Natural killer cell treated with Interleukin-12 subunit alpha and Interleukin-12 subunit beta and Interleukin-15 and Interleukin-18, amount 100 ng/mL, for 72 hours (primary cell): ENCODE measurements at places on chromosomes 3 and 15. TPM values are rescaled to one million over a fixed set of nuclear protein-coding genes. Genes with fewer than 3 reads are reported as not detected.

The KLHL6 gene
- 16.9 TPM for total RNA-seq

The SATB1 gene
- total RNA-seq: 512 TPM

The NT5DC2 gene
- total RNA-seq: 59.7 TPM

The EPHB3 gene
- total RNA-seq: not detected

The OXTR gene
- total RNA-seq: 1.8 TPM

The AADAC gene
- total RNA-seq: not detected

DNA sequence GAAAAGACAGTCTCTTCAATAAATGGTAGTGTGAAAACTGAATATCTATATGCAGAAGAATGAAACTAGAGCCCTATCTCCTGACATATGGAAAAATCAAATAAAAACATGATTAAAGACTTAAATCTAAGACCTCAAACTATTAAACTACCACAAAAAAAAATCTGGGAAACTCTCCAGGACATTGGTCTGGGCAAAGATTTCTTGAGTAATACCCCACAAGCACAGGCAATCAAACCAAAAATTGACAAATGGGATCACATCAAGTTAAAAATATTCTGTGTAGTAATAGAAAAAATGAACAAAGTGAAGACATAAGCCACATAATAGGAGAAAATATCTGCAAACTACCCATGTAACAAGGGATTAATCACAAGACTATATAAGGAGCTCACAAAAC, 286.4 kb downstream of the TBC1D5 start:
- DNase-seq: no peak

DNA sequence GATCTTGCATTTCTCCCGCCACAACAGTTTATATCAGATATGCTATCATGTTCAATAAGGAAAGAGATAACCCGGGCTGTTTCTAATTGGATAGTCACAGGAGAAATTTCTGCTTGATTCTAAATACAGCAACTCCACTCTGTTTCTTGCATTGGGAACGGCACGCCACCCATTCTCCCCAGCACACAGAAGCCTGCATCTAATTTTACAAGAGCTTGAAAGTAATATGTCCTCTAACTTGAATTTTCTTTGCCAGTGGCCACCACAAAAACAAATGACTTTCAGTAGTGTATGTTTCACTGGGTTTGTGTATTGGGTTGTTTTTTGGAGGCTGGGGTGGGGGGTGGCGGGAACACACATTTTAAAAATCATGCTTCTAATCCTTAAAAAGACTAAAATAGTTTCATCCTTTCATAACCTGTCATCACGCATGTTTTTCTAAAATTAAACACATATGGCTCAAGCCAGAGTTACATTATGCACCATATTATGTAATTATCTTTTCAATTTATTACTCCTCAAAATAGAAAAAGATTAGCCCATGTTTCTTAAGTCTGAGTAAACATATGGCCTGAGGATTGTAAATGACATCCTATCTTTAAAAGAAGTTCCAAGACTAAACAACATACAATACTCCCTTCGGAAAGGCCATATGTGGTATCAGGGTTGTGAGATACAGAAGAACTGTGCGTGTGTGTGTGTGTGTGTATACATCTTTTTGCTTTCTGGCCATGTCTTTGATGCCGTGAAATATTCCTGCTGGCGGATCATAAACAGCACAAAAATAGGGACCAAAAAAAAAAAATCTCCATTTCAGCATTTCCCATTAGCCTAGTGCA, 176.3 kb downstream of the FOXP1 start:
- no peak for DNase-seq

DNA sequence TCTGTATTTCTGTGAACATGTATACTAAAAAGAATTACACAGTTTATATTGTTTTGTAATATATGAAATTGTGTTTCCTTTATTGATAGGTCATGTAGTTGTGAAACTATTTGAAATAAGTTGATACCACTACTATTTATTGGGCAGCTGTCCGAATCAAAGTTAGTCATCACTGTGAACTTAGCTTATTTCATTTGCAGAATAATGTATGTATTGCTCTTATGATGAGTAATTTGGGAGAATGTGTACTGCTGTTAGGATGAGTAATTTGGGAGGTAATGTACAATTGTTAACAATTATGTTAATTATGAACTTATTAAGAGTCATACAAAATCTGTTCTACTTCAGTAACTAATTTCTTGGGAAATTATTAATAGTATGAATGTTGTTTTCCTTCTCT, 22.2 kb downstream of the FXR1 start:
- DNase-seq: no peak

DNA sequence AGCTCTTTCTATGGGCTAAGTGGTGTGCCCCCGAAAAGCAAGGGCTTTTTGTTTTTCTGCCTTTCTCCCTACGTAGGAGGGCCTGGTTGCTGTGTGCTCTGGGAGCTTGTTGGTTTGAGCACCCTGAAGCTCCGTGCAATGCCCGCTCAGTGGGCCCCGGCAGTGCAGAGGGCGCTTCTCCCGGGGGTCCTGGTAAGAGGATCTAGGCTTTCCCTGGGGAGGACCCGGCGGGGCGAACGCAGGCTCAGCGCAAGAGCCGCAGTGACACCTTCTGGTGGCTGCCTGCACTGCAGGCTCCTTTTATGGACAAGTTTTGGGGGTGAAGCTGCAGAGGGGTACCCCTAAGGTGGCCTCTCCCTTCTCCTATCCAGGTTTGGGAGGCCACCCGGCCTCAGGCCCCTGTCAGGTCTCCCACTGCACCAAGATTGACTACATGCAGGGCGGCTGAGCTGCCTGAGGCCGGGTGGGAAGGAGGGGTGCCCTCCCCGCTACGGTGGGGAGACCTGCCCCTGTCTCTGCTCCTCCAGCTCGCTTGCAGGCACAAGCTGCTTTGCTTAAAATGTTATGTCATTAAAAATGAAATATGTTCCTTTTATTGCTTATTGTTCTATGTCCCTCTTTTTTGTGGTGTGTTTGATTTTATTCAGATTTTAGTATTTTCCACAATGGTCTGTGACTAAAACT, 387.9 kb downstream of the GABRG3 start:
- DNase-seq: no peak

DNA sequence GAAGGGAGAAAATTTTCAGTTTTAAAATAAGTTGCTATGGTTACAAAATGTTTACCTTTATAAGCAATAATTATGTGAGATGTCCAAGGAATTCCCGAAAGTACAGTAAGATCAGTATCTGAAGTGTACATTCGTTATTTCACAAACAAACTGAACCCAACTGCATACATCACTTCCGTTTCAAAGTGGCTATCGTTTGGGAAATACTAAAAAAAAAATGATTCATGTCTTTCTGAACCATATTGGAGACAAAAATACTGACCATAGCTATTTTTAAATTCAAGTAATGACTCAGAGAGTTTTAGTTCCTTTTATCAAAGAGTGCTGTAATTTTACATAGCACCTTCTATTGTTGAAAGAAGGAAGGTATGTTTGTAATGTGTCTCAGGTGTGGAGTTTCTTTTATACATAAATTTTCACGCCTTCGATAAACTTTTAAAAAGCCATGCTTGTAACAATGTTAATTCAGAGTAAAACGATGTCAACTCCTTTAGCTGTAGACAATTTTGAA, 8.0 kb upstream of the ANKRD28 start:
- DNase-seq: no peak

DNA sequence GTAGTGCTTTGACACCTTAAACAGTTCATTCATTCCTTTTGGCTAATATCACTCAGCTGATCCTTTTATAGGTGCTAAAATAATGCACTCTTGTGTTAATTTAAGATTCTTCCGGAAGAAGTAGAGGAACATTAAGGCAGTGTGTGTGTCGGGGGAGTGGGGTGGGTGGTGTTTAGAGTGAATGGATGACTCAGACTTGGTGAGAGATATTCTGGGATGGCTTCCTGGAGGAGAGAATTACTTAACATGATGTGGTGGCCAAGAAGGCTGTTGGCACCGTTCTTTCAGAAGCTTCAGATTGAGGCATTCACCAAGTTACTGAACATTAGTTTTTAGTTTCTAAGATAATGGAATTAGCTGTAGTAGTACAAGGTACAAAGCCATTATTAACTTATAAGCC, 125.6 kb upstream of the ROPN1 start:
- no peak for DNase-seq

GRCh38 chr3:30141927-30142326, 464.5 kb upstream of the TGFBR2 start:
- no peak for DNase-seq

GRCh38 chr3:72907131-72907711, 19.4 kb downstream of the GXYLT2 start:
- no peak for DNase-seq

- no peak for DNase-seq
Measured at GRCh38 chr3:111850537-111850936, 8.5 kb upstream of the PHLDB2 start.

- no peak for DNase-seq
Measured at GRCh38 chr15:74044267-74045110, 37.9 kb downstream of the GOLGA6A start.

DNA sequence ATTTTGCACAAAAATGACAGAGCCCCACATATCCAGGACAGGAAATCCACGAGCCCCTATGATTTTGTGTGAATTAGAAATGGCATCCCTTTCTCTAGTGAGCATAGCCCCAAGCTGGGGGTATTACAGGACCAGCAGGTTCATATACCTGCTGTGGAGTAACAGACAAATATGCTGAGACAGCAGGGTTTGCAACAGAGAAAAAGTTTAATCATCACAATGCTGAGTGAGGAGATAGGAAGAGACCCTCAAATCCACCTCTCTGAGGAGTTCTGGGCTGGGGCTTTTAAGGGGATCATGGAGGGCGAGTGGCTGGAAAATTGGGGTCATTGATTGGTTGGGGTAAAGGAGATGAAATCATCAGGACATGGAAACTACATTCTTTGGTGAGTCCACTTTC, 8.4 kb upstream of the MYZAP start:
- DNase-seq: no peak

- DNase-seq: no peak
Measured at GRCh38 chr15:48748535-48748934, 62.3 kb downstream of the CEP152 start.

- DNase-seq: no peak
Measured at GRCh38 chr3:155656466-155656865, 88.4 kb downstream of the PLCH1 start.

DNA sequence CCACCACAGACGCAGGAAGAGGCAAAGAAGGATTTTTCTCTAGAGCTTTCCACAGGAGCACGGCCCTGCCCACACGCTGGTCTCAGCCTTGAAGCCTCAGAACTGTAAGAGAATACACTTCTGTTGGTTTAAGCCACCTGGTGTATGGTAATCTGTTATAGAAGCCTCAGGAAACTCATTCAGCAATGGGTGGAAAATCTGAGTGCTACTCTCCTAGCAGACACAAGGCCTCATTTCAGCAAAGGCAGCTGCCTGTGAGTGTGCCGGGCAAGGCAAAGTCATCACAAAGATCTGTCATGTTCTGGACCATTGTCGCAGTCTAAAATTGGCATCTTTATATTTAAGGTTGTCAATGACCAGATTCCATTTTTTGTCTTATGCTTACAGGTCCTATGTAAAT, 31.0 kb downstream of the ATP10A start:
- DNase-seq: no peak

DNA sequence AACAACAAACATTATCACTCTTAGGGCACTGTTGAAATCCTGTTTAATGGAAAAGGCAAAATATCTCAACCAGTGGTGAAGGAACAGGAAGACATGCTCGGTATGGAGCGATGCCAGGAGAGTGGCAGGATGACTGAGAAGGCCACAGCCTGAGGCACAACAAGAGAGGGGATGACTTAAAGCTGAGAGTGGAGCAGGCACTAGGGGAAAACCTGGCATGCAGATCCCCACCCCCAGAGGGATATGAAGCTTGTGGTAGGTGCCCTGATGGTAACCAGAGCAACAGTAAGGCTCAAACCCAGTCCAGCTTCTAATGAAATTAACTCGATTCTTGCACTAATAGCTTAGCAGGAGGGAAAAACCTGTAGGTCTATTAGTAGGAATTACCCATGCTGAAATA, 40.4 kb downstream of the LYSMD4 start:
- no peak for DNase-seq

DNA sequence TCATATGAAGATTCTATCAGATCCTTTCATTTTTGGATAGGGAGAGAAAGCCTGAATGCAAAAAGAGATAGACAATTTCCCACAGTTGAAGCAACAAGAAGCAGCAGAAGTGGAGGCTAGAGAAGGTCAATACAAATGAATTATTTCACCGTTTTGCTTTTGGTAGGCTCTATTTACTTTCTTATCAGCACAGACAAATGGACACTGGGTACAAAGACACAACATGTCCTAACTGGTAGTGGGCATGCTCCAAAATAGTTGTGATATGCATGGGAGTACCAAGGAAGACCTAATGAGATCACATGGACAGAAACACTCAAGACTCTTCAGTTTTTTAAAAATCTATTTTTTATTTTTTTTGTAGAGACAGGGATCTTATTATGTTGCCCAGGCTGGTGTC, 99.4 kb downstream of the XRN1 start:
- DNase-seq: no peak

- no peak for DNase-seq
Measured at GRCh38 chr15:39125226-39125625, 455.7 kb upstream of the THBS1 start.

- DNase-seq: no peak
Measured at GRCh38 chr3:39376959-39377634, 6.1 kb upstream of the SLC25A38 start.

DNA sequence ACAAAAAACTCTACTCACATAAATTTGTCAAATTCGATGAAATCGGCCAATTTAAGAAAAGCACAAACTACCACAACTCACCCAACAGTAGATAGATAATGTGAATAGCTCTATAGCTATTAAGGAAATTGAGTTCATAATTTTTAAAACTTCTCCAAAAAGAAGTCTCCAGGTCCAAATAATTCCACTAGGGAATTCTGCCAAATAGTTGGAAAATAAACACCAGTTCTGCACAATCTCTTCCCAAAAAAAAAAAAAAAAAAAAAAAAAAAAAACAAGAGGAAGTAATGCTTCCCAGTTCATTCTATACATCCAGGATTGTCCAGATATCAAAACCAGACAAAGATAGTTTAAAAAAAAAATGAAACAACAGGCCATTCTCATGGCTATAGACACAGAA, 164.2 kb downstream of the POLR2M start:
- no peak for DNase-seq

DNA sequence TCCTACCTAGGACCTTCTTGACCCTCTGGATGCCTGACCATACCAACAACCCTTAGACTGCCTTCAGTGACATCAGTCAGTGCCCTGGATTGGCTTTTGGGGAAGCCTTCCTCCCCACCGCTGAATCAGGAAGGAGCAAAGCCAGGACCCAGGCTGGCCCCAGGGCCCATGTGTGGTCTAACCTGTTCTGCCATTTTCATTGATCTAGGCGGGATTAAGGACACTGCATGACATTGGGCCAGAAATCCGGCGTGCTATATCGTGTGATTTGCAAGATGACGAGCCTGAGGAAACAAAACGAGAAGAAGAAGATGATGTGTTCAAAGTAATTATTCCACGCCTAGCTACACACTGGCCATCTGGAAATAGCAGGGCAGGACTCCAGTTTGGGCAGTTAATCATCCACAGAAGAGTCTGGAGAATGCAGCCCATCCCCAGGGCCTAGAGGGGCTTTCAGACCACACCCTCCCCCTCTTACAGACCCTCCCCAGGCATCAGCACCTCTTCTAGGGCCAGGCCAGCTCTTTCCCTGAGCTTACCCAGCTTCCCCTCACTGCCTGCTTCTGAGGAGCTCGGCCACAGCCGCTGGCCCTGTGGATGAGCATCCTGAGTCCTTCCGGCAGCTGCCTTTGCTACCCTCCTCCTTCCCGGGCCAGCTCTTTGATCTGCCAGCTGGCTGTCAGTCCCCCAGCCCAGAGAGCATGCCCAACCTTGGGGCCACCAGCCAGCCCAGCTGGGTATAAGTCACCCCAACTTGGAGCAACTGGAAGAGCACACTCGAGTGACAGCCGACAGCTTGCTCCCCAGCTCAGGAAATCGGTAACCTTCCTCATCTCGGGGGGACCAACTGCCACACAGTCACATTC, 45.9 kb downstream of the CHDH start:
- DNase-seq: peak; percentile 37

GRCh38 chr3:123816673-123817207, 67.4 kb downstream of the MYLK start:
- no peak for DNase-seq
